ENCODE measurements at places on chromosomes 4 and X.

DNA sequence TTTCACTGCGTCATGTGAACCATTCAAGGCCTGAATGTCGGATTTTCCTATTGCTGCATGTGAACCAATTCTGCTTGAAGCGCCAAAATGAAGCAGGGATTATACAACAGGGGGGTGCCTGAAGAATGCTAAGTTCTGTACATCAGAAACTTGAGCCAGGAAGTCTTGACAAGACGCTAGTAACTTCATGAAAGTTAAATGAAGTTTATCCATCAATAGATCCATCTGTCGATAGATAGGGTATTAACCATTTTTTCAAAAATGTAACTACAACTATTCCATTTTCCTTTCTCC lies 590 bp upstream of the NAF1 start:
- no peak for DNase-seq

DNA sequence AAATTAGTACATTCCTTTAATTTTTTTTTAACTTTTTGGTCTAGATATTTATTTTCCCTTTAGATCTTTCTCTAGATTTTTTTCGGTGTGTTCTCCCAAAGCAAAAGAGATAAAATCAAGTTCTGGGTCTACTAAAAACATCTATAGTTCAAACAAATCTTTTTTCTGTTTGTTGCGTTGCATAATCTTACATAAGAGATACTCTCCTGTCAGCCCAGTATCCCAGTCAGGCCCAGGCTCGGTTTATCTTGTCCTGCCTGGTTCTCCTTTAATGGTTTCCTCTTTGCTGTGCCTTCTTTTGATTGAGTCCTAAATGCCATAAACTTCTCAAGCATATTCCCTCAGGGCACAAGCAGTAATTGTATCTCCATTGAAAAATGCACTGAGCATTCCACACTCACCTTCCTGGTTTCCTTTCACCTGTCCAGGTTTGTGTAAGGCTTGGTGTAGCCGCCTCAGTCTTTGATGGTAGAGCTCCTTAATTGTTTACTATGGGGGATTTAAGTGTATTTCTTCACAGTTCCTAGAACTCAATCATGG lies 104.9 kb downstream of the TMEM131L start:
- DNase-seq = no peak

DNA sequence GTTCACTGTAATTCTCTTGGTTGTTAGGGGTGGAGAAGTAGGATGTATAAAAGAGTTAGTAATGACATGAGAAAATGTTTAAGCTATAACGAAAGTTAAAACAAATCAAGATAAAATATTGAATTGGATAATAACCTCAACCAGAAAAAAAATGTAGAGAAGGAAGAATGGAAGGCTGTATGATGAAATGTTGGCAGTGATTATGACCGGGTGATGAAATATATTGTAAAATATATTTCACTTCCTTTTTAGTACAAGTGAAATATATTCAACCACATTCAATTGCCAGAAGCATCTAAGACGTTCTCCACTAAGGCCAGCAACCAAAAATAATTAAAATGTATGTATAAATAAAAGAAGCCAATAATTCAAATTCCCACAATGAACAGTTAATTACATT lies 309.3 kb upstream of the FGF13 start:
- no peak for DNase-seq

DNA sequence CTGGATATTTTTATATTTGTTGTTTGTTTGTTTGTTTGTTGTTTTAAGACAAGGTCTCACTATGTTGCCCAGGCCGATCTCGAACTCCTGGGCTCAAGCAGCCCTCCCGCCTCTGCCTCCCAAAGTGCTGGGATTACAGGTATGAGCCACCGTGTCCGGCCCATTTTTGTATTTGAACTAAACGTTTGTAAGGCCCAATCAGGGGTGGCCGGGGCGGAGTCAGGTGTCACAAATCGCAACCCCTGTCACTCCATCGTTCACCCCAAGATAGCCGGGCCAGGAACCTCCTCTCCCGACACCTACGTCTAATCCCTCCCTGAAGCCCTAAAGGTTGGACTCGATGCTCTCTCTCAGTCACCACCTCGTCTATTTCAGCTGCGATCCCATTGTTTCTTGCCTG lies 722 bp upstream of the EFHC2 start:
- no peak for DNase-seq

DNA sequence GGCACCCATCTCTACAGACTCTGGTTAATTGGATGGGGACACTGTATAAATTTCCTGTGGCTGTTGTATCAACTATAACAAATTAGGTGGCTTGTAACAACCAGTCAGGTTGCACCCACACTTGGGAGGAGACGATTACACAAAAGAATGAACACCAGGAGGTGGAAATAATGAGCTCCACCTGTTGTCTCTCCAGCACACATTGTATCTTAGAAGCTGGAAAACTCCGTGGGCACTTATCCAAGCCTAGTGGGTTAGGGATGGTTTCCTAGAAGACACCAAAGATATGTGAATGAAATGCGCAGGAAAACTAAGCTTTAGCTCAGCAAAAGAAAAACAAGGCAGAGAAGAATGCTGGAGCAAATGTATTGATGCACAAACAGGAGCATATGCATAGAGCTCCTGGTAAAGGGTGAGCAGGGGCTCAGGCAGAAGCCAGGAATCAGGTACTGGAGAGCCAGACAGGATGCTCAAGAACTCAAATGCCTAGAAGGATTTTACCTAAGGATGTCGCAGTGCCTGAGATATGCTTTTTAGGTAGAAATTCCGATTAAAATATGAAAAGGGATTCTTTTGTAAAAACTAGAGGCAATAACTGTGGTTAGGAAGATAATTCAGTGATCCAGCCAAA lies 111.7 kb downstream of the GALNTL6 start:
- DNase-seq = no peak

GRCh38 chrX:71581210-71581609 lies 3.0 kb downstream of the GCNA start:
- DNase-seq = no peak

GRCh38 chrX:119375561-119375960 lies 23.6 kb upstream of the SLC25A43 start:
- DNase-seq = no peak

- DNase-seq = no peak
These were observed 217.4 kb upstream of the PITX2 start for GRCh38 chr4:110840221-110840654.

Measured in NCI-H187 treated with DMSO at 0.1 percent for 48 hours (cell line).